ENCODE measurements at places on chromosomes 11 and 22.

DNA sequence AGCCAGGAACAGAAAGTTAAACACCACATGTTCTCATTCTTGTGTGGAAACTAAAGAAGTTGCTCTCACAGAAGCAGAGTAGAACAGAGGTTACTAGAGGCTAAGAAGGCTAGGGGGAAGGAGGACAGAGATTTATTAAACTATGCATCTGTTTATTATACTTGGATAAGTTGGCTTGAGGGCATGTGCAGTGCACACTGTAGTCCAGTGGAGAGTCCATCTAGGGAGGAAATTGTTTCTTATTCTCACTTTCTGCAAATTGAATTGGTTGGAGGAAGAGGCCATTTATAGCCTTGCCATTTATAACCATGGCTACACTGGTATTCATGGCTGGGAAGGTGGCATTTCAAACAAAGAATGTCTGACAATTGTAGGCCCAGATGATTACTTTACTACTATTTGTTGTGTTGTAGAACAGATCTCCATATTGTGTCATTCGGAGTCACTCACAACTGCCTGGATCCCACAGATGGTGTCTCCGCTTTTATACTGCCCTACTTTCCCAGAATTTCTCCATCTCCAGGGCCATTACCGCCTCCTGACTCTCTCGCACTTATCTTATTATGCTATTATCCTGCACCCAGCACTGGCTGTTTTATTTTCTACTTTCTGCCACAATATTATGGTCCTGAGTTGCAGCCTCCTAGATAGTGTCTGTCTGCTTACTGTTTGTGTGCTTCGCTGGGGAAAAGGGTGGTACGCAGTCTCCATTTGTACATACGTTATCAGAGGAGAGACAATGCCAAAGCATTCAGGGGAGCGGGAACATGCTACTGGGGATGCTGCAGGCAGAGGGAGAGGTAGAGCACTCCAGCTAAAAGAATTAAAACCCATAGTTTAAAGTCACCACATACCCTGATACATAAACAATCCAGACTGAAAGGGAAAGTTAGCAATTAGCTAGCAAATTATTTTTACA, 169.3 kb upstream of the BLID start:
- DNase-seq: no peak

DNA sequence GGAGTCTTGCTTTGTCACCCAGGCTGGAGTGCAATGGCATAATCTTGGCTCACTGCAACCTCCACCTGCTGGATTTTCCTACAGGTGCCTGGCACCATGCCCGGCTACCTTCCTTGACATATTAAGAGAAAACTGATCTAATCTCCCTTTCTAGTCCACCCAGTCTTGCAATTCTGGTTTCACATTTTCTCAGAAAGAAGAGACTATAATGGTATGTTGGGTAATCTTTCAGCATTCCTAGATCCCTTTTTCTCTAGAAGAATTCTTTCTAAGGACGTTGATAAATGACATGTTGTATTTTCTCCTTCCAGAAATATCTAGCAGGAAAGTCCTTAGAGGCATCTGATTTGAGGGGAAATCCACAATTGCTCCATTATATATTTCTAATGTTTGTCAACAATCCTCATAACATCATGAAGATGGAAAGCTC, 10.4 kb upstream of the HSPA8 start:
- DNase-seq: no peak

DNA sequence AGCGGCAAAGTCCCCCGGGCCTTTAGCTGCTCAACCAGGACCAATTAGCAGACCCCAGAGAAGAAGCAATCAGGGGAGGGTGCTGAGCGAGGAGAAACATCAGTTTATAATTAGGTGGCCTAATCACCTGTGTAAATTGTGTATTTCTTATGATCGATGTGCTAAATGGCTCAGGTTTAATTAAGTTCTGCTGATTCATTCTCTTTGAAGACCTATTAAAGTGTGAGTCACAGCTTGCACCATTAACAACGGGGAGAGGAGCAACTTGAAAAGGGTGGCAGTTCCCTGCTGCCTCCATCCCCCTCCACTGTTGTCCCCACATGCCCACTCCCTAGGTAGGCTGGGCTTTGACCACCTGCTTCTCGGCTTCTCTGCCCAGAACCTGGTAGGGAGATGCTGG, 10.7 kb downstream of the ISX start:
- DNase-seq: no peak

GRCh38 chr11:12119502-12119901, 9.1 kb downstream of the MICAL2 start:
- DNase-seq: no peak

DNA sequence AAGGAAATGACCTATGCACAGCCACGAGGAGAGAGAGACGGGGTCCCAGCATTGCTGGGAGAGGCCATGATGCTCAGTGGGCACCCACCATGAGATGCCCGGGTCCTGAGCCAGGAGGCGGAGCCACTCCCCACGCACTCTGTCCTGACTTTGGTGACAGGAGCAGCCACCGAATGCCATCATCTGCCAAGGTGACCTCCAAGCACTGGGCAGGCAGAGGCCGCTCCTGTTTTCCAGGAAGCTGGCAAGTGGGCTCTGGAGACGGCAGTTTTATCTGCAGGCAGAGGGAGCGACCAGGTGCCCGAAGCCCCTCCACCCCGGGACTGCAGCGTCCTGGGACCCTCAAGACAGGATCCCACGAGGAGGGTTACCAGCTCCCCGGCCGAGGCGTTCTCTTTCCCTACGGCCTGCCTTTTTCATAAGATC, 453.9 kb downstream of the BRD1 start:
- no peak for DNase-seq

DNA sequence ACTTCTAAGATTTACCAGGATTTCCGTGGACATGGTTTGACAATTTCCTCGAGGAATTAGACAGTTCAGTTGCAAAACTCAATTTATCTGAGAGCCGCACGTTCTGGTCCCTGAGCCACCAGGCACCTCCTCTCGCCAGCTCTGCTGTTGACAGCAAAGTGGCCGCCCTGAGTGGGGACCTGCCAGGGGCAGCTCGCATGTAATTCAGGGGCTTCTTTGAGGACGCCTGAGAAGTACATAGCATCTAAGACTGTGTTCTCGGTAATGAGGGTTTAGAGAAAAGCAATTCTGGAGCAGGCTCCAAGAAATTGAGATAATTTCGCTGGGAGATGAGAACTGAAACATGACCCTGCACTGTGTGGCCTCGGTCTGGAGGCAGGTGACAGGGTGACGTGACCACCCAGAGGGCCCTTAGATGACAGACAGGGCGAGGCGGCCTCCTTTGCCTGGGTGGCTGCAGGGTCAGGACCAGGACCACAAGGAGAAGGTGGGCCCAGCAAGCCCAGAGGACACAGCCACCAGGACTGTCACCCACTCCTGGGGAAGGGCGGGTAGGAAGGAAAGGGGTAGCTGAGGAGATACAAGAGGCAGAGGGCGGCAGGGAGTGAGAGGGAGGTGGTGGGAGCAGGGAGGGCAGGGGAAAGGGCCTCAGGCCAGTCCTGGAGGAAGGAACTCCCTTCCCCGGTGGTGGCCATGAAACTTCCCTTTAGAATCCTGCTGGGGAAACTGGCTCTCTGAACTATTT, 55.0 kb downstream of the RTL6 start:
- no peak for DNase-seq

GRCh38 chr11:3155216-3155615, 9.9 kb downstream of the OSBPL5 start:
- DNase-seq: no peak

- no peak for DNase-seq
Measured at GRCh38 chr11:67638535-67639437, 777 bp downstream of the TBX10 start.

GRCh38 chr11:111469200-111469599, 43.0 kb downstream of the BTG4 start:
- DNase-seq: no peak

GRCh38 chr11:1478544-1478943, 8.0 kb downstream of the MOB2 start:
- DNase-seq: no peak

- DNase-seq: no peak
Measured at GRCh38 chr11:78100676-78101472, 21.2 kb upstream of the NDUFC2 start.

DNA sequence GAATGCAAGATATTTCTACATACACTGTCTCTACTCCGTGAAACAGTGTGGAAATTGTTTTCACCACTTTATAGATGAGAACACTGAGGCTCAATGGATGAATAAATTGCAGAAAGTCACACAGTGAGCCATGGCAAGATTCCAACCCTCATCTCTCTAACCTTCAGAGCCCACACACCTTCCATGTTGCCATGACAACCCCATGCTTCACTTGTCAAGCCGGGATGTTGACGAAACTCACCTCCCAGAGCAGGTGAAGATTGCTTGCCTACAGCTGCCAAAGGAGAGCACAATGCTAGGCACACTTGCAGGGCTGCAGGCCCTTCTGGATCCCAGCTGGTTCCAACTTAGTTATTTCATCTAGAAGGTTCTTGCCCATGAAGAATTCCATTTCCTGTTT, 71.4 kb upstream of the SEZ6L start:
- no peak for DNase-seq

GRCh38 chr22:37284805-37285355, 2.6 kb downstream of the CYTH4 start:
- no peak for DNase-seq

DNA sequence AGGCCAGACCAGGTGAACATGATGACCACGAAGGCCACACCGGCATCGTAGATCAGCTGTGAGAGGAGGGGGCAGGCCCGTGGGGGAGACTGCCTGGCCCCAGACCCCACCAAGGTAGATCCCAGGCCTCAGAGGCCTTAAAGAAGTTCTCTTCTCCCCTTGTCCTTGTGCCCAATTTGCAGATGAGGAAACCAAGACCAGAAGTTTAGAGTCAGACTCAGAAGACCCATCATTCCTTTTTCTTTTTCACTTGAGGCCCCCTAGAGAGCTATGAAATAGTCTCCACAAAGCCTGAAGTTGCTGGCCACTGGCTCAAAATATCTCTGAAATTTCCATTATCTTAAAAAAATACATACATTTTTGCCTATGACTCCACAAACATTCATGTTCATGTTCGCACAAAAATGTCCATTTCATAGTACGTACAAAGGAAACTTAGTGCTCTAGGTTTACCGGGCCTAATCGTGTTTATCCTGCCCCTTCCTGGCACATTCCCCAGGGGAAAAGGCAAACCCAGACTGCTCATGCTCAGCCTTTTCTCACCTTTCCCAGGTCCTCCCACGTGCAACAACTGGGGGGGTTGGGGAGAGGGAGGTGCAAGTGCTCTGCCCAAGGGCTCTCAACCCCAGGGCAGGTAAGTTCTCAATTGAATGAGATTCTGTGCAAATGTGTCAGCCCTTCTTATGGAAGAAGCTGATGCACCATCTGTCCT, 19.2 kb downstream of the SLC43A1 start:
- no peak for DNase-seq
